ENCODE measurements at places on chromosomes 1 and 21.

DNA sequence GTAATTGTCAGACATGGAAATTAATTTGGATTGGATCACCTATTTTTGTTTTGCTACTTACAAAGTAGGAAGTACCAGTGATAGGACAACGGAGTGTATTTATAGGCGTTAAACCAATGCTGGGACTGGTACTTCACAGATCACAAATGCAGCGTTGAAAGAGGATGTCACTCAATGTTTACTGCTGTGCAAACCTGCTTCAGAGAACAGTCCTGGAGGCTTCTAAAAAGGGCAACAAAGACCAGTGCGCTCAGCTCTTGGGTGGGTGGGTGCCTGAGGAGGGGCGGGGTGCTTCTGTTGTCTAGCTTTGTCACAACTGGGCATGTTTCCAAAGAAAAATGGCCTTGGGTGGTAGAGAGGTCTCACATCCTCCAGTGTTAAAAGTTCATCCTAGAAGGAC is 2.1 kb downstream of the C1orf21 start:
- DNase-seq = no peak

DNA sequence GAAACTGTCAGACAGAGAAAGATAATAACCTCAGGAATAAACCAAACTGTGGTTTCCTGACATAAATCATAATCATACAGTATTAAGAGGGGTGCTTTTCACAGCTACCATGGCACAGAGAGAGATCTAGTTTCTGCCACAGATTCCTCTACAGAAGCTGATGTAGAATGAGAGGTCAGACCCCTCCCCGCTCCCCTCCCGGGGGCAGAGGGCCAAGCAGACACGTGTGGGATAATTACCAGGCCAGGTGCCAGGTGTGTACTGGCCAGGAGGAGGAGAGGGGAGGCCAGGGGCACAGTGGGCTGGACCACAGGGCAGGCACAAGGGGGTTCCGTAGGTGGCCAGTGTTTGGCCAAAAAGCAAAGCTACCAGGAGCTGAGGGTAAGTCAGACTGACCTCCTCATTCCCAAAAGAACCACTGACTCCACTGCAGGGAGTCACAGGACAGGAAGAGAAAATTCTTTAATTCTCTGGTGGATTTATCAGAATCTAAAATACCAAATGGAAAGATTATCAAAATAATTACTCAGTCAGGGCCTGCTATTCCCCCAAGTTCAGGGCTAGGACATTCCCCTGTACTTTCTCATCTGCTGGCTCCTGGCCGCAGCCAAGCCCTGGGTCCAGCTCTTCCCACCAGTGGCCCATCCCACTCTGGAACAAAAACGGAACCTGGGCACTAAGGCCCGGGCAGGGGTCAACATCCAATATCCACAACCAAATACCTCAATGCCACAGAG is 30.0 kb downstream of the C2CD2 start:
- no peak for DNase-seq

- no peak for DNase-seq
Observed at GRCh38 chr1:84025966-84026365, 27.0 kb upstream of the TTLL7 start.

DNA sequence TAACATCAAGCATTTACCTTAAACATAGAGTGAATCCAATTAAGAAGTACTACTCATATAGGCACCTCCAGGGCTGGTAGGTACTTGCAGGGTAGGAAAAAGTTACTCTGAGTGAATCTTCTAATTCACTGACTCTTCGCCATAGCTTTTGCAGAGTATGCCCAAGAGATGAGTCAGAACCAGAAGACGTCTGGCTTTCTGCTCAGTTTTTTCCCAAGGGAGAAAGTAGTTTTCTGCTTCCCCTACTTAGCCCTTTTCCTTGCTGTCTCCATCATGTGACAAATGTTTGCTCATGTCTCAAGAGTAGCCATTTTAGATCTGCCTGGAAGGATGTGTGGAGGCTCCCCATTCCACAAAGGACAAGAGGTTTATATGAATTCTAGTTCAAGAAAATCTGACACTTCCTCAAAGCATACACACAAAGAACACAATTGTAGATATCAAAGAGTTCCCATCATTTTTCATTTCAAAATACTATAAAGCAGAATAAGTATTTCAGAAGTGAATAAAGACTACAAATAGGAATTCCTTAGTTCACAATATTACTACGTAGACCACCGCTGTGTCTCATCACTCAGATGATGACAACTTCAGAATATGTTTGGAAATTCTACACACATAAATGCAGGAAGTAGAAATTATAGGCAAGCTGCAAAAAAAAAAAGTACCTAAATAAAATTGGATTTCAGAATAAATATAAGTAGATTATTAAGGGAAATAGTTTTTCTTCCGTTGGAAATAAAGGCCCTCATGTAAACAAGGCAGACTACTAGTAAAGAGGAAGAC is 98.5 kb downstream of the ASH1L start:
- no peak for DNase-seq

- no peak for DNase-seq
Observed at GRCh38 chr1:30145723-30146303, 577.6 kb downstream of the MATN1 start.

DNA sequence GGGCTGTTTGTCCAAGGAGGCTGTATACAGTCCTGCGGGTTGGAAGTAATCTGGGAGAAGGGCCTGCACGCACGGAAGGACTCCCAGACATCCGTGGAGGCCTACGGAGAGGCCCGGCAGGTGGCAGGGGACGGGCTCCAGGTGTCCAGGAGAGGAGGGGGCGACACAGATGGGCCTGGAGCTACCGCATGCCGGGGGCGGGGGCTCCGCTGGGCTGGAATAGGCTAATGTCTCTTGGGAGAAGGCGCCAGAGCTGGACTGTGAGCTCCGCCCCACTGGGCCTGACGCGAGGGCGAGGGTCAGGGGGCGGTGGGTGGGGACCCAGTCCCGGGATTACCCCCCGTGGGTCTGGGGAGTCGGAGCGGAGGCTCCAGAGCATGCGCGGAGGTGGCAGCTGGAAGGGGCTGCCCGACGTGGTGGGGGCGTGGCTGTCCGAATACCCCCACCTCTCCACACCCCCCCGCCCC is 659 bp downstream of the AGO1 start:
- peak; percentile 78 for DNase-seq

GRCh38 chr1:192147696-192148095 is 10.6 kb upstream of the RGS18 start:
- DNase-seq = no peak

- no peak for DNase-seq
Observed at GRCh38 chr1:186880982-186881381, 52.2 kb downstream of the PLA2G4A start.

DNA sequence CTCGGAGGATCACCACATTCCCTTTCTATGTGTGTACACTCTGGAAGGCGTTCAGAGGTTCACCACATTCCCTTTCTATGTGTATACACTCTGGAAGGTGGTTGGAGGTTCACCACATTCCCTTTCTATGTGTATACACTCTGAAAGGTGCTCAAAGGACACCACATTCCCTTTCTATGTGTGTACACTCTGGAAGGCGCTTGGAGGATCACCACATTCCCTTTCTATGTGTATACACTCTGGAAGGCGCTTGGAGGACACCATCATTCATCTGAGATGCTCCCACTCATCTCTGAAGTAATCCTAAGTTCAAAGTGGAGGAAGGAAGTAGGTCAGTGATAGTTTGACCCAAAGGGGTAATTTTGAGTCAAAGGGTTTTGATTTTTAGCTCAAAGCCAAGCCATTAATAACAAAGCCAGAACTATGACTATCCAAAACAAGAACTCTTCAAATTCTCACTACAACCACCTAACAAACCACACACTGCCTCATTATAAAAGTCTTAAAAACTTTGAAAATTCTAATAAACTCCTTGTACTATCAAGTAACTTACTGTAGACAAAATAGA is 32.9 kb downstream of the NRIP1 start:
- no peak for DNase-seq

GRCh38 chr1:2235300-2235998 is 7.3 kb downstream of the SKI start:
- DNase-seq = no peak

All from GM20000 (cell line).